Epithelial cell of proximal tubule (primary cell): ENCODE measurements at places on chromosomes 6 and 20. TPM values are rescaled to one million over a fixed set of nuclear protein-coding genes. Genes with fewer than 3 reads are reported as not detected.

- no peak for DNase-seq
Observed at GRCh38 chr6:20203561-20204511, 8.4 kb downstream of the MBOAT1 start.

DNA sequence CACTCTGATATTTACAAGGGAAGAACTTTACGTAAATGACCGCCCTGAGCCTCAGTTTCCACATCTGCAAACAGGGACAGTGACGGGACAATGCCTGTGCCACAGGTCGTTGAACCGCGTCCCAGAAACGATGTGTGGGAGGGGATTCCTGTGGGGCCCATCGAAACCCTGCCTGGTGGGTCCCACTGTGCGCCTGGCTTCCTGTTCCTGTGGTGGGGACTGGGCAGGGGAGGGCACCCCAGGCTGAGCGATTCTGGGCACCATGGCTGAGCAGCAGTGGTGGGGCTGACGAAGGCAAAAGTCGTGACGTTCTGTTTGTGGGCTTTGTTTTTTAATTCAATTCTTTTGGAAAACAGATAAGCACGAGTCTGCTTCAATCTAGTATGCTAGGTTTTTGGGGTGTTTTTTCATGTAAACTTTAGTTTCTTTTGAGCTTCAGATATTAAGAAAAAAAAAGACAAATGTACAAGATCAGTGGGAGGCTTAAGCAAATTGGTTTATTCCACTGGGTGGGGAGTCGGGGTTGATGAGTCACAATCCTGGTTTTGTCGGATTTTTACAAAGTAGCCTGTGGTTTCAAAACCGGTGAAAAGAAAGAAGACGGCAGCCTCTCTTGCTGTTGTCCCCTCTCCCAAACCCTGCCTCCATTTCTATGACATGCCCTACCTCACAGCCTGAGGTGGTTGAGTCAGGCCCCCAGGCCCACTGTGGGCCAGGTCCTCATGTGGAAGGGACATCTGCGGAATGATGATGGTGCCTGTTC is 40.4 kb downstream of the GNAS-AS1 start:
- no peak for DNase-seq

- no peak for DNase-seq
Observed at GRCh38 chr6:57324538-57324937, 7.1 kb downstream of the PRIM2 start.

- no peak for DNase-seq
Observed at GRCh38 chr20:12511499-12511898, 497.3 kb upstream of the SPTLC3 start.

GRCh38 chr20:53580376-53581111 is 13.1 kb downstream of the ZNF217 start:
- no peak for DNase-seq

DNA sequence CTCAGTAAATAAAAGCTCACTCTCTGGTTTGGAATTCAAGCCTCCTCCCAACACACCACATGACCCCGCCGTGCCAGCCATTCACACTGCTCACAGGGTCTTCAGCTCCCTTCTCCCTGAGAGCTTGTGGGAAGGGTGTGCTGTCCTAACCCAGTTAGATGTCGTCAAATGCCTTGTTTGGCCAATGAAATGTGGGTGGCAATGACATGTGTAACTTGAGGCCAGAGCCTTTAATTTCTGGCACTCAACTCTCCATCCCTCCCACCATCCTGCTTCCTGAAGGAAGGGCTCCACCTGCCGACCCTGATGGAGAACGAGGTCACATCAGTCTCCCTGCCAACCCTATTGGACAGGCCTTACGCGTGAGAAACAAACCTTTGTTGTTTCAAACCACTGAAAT is 224.5 kb upstream of the AGPAT4 start:
- no peak for DNase-seq

GRCh38 chr6:124984668-124985338 is 22.6 kb downstream of the RNF217 start:
- no peak for DNase-seq

- no peak for DNase-seq
Observed at GRCh38 chr6:97805596-97805995, 522.6 kb upstream of the MMS22L start.

SMLR1 gene
- not detected in 2 replicates for total RNA-seq

PRR18 gene
- total RNA-seq, result 0.94 TPM in 1 of 2 replicates, not detected in the other
